ENCODE measurements at places on chromosomes 5 and 9.

- DNase-seq, result no peak
Measured at GRCh38 chr5:52801329-52801728, 13.6 kb downstream of the ITGA1 start.

DNA sequence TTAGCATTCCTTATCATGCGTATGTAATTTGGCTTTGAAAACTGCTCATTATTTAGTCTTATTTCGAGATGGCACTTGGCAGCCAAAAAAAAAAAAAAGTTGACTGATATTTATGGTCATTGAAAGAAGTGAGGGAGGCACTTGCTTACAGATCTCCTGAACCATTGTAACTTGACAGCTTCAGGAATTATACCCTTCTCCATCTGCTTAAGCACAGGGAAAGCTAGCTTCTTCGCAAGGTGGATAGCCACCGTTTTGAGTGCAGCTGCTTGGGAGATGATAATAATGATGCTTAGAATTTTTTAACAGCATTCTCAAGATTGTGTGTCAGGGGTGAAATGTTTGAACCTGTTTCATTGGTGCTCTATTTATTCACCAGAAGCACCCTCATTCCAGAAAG lies 116.1 kb downstream of the GIN1 start:
- DNase-seq, result no peak

DNA sequence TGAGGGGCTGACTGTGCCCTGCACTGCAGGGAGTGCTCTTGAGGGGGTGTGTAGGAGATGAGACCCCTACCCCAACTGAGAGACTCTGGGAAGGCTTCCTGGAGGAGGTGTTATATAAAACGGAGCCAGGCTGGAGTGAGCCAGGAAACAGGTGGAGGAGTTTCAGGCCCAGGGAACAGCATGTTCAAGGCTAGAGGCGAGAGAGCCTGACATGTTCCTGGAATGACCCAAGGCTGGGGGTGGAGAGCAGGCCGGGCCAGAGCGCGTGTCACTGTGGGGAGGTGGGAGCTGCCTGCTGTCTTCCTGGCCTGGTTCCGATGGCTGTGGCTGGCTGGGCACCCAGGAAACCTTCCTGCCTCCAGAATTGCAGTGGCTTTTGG lies 48.7 kb downstream of the RXRA start:
- no peak for DNase-seq

DNA sequence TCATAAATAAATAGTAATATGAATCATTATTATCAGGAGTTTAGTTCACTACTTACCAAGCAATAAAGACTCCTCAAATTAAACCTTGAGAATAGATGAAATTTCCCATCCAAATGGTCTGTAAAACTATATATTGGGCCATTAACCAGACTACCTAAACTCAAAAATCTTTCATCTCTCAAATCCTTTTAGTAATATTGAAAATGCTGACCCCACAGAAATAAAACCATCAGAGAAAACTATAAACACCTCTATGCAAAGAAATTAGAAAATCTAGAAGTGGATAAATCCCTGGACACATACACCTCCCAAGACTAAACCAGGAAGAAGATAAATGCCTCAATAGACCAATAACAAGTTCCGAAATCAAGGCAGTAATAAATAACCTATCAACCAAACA lies 723.2 kb downstream of the TLE4 start:
- DNase-seq, result no peak

DNA sequence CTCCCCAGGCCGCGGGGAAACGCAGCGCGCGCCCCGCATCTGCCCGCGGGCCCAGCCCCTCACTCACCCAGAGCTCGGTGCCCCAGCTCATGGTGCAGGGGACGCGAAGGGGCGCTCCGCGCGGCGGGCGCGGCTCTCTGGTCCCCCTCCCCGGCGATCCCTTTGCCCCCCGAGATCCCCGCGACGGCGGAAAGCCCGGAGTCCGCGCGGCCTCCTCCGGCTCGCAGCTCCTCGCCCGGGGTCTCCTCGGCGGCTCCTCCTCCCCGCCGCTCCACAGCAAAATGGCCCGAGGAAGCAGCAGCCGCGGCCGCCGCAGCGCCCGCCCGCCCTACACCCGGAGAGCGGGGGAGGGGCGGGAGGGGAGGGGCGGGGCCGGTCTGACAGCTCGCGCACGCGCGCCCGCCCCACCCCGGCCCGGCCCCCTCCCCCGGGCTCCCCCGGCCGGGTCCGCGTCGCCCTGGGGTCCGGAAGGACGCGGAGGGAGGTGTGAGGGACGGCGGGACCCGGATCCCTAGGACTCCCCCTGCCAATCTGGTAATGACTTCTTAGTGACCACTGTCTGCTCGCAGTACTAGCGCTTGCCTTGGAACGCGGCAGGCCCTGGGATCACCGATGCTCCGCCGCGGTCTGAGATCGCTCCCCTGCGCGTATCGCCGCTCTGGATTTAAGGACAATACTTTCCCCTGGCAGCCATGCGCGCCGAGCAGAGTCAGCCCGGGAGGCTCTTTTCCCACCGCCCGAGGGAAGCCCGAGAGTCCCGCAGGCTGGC lies at the start of gene FNBP1:
TSS of gene FNBP1 (minus strand) at position 305 of the 769 bp plus-strand sequence. CDS start at position 91, 214 bp downstream.
- peak; percentile 76 for DNase-seq

- DNase-seq, result no peak
Measured at GRCh38 chr5:137730336-137730735, 5.6 kb downstream of the KLHL3 start.

DNA sequence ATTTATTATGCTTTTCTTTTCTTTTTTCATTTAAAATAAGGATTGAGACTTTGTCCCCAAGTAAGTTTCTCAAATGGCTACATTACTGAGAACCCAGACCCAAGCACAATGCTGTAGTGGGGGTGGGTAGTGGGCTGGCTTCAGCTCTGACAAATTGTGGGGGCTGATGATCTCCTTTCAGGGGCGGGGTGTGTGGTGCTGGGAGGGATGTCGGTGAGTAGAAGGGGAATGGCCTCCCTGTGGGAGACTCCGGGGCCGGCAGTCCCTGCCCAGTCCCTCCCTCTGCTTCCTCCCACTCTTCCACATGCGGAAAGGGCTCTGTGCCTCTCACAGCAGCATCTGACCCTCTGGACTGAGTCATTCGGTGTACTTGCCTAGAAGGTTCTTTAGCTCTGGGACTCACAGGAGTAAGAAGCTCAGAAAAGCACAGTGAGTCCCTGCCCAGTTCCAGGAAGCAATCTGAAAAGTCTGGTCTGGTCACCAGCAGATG lies 14.3 kb downstream of the CD180 start:
- DNase-seq, result no peak

GRCh38 chr5:28896949-28897348 lies 1858.6 kb upstream of the CDH9 start:
- DNase-seq, result no peak

- no peak for DNase-seq
Measured at GRCh38 chr5:143186623-143187022, 216.9 kb downstream of the NR3C1 start.

- DNase-seq, result no peak
Measured at GRCh38 chr5:157362012-157362411, 96.1 kb downstream of the CYFIP2 start.

- DNase-seq, result peak; percentile 56
Measured at GRCh38 chr5:178279723-178280438, 47.3 kb upstream of the PHYKPL start.

DNA sequence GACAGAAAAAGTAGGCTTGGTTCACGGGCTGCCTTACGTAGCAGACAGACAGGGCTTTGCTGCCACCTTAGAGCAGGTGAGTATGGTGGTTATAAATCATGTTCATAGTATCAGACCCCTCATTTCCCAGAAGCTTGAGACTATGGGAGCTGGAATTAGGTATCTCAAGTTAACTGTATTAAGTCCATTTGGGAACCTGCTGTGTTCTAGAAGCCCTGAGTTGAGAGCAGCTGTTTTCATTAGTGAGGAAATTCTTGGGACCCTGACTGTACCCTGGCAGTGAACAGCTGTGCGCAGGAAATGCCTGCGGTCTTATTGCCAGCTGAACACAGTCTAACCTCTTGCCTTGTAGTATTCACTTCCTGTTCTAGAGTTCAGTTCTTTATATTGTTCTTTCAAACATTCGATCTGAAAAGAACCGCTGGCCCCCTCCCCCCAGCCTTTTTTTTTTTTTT lies 29.8 kb downstream of the UGCG start:
- peak; percentile 41 for DNase-seq

DNA sequence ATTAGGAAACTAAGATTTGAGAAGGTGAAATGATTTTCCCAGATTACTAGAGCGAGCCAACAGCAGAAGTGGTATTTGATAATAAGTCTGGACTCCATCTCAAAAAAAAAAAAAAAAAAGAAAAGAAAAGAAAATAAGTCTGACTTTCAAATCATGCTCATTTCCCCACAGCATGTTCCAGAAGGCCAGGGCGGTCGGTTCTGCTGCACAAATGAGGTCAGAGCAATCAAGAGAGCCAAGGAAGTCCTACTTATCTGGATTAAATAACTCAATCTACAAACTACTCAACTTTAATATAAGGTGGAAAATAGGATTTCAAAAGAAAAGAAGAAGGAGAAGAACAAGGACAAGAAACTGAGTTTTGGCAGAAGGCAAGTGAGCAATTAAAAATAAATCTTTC lies 130.4 kb upstream of the RASA1 start:
- no peak for DNase-seq

- DNase-seq, result peak; percentile 23
Measured at GRCh38 chr9:21576331-21577189, 94.4 kb upstream of the IFNE start.

DNA sequence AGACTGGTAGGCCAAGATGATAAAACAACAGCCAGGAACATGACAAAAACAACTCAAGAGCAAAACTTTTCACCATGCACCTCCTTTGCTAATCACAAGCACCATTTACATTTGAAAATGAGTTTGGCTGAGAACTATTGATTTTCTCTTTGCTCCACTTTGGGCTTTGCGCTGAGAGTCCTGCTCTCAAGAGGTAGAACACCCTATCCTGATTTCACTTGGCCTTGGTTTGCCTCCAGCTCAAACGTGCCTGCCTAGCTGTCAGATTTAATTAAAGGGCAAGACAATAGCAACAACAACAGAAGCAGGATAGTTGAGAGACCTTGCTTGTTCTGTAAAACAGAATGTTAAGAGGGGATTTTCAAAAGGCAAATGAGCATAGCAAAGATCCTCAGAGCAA lies 128.2 kb upstream of the ASTN2 start:
- DNase-seq, result no peak

DNA sequence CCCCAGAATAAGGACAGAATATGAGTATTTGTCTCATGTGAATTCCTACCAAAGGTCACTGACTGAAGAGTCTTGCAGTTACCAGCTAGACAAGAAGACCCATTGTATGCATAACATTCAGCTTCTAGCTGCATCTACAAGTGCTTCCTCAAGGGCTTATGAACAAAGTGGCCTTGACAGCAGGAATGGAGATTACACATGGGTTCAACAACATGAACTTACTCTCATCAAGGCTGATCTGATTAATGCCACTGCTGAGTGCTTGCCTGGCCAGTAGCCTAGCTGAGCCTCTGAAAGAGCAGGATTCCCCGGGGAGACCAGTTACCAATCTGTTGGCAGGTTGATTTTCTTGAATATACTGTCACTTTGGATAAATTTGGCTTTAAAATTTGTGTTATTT lies 76.7 kb upstream of the CHD1 start:
- DNase-seq, result no peak

GRCh38 chr5:160702934-160703333 lies 149.1 kb downstream of the ATP10B start:
- DNase-seq, result no peak

GRCh38 chr5:31581498-31582099 lies 49.5 kb downstream of the C5orf22 start:
- DNase-seq, result no peak

DNA sequence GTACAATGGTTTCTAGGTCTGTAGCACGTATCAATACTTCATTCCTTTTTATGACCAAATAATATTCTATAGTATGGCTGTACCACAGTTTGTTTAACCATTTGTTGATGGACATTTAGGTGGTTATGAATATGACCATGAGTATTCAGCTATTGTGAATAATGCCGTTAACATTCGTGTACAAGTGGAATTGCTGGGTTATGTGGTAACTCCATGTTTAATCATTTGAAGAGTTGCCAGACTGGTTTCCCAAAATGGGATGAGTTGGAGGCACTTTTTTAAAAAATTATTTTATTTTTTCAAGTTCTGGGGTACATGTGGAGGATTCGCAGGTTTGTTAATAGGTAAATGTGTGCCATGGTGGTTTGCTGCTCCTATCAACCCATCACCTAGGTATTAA lies 4.6 kb downstream of the SNX2 start:
- DNase-seq, result no peak

GRCh38 chr5:68272289-68272688 lies 56.7 kb downstream of the PIK3R1 start:
- no peak for DNase-seq

DNA sequence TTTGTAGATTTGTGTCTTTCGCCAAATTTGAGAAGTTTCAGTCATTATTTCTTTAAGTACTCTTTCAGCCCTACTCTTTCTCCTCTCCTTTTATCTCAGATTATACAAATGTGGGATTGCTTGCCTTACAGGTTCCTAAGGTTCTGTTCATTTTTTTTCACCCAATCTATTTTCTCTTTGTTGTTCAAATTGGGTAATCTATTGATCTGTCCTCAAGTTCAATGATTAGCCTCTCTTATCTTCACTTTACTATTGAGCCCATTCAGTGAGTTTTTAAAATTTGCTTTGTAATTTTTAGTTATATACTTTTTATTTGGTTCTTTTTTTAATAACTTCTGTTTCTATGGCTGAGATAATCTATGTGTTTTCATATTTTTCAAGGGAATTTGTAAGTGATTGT lies 282.1 kb downstream of the FER start:
- DNase-seq, result no peak
